ENCODE measurements at places on chromosomes 2 and 18.

GRCh38 chr2:48874282-48874681 is 118.8 kb upstream of the LHCGR start:
- no peak for DNase-seq

DNA sequence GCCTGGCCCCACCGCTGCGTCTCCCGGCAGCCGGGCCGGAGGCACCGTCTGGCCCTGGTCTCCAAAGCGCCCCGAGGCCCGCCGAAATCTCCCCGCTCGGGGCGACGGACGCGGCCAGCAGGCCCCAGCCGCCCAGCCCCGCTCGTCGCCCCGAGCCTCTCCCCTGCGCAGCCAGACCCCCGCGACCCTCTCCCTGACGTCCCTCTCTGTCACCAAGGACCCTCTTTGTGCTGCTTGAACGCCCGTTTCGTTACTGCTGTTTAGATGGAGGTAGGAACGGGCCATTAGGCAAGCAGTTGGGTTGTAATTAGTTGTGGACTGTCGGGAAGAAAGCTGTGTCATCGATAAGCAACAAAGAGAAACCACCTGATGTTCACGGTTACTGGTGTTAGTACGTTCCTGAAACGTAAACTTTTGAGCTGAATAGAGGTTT is 686 bp downstream of the UBXN4 start:
- DNase-seq: peak; percentile 64

GRCh38 chr2:134718023-134718816 is 580 bp downstream of the TMEM163 start:
- DNase-seq: peak; percentile 62

GRCh38 chr18:64419156-64419555 is 270.3 kb upstream of the LINC00305 start:
- no peak for DNase-seq

DNA sequence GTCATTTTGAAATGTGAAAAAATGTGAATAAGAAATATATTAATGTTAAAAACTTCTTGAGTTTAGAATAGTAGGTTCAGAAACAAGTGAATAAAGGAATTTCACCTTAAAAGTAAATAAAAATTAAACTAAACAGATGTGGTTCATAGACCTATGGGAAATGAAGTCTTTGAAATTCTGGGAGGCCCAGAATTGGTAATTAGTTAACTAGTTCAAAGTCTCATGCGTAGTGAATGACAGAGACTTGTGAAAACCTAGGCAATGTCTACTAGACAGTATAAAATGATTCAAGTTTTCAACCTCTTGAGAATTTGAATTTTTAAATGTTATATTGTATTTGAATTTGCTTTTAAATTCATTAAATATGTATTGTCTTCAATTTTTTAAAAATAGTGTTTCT is 32.6 kb upstream of the AAK1 start:
- no peak for DNase-seq

DNA sequence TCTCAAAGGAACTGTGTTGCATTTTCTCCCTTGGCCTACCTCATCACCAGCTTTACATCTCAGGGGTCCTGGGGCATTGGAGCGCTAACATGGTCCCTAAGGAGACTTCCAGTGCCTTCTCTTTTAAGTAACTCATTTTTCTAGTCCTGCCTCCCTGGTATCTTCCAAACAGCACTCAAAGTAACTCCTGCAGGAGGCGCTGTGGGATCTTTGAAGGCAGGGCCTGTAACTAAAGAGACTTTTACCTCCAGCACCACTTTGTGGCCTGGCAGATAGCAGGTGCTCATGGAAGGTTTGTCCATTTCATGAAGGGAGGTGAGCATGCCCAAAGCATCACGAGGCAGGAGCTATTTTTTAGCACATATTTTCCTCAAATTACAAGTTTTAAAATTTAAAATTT is 411.0 kb upstream of the GYPC start:
- DNase-seq: peak; percentile 66

- DNase-seq: peak; percentile 84
These were observed 36.4 kb downstream of the STK39 start for GRCh38 chr2:168210895-168211570.

- DNase-seq: no peak
These were observed 434.2 kb downstream of the MEIS1 start for GRCh38 chr2:66869076-66869475.

DNA sequence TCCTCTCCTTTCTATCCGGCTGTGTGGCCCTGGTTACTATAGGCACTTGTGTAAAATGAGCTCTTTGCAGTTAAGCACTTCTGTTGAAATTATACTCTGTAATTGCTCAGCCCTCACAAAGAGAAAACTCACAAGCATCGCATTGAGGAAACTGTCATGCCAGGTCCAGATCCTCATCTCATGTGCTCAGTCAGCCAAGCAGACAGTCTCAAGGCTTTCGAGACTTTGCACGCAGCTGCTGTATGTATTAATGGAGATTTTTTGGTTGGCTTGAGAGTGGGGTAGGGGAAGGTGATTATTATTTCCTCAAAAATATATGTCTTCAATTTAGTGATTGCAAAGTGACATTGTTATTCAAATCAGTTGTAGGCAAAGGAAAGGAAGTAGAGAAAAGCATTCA is 33.0 kb upstream of the PHLPP1 start:
- DNase-seq: no peak

DNA sequence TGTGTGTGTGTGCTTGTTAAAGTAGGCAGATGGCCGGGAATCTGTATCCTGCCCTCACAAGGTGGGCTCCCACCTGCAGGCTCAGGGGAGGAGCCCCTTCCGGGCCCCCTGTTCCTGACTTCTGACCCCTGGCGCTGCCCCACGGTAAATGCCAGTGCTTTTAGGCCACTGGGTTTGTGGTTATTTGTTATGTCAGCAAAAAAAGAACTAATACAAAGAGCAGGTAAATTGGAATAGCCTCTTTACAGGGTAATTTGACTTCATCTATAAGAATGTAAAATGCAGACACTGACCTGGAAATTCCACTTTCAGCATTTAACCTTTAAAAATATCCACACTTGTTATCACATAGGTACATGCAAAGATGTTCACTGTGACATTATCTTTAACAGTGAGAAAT is 44.2 kb downstream of the RTP5 start:
- DNase-seq: no peak

DNA sequence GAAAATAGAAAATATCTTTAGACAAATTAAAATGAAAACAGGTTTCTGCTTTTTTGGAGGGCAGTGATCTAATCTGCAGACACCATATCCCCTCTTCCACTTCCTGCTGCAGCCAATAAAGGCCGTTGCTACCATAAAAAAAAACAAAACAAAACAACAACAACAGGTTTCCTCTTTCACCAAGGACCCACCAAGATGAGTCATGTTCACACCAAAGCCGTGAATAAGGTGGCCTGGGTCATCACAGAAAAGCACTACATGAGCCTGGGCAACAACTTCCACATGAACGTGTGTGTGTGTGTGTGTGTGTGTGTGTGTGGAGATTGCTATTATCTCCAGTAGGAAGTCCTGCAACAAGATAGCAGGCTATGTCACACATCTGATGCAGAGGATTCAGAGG is 24.8 kb upstream of the TFCP2L1 start:
- DNase-seq: peak; percentile 73

DNA sequence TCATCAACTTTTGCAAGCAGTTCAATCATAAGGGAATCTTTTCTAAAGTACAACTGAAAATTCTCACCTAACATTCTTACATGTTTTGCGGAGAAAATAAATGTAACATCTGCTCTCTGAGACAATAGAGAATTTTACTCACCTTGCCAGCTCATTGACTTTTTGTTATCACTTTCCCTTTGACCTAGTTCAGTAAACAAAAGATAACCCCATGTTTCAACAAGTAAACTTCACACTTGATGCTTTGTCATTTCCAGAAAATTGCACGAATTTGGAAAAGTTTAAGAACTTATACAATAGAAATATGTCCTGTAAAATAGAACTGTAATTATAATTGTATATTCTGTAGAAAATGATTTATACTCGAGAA is 1110.0 kb upstream of the ACVR2A start:
- DNase-seq: no peak

- no peak for DNase-seq
These were observed 100.7 kb downstream of the NUP35 start for GRCh38 chr2:183224948-183225347.

GRCh38 chr2:184730288-184730687 is 132.0 kb downstream of the ZNF804A start:
- no peak for DNase-seq

DNA sequence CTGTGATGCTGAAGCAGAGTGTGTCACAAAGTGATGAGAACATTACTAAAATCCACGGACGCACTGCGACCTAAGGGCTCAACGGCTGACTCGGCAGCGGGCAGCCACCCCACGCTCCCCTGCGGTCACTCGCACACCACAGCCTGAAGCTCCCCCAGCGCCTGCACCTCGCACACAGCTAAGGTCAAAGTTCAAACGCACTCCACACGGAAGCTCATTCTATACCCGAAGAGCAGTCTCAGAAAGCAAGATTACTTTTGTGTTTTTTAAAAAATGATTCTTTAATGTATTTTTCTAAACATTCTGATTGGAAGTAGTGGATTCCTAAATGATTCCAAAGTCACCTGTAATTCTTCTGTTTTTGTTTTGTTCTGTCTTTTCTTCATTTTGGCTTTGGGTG is 21.7 kb downstream of the ASPRV1 start:
- DNase-seq: no peak

DNA sequence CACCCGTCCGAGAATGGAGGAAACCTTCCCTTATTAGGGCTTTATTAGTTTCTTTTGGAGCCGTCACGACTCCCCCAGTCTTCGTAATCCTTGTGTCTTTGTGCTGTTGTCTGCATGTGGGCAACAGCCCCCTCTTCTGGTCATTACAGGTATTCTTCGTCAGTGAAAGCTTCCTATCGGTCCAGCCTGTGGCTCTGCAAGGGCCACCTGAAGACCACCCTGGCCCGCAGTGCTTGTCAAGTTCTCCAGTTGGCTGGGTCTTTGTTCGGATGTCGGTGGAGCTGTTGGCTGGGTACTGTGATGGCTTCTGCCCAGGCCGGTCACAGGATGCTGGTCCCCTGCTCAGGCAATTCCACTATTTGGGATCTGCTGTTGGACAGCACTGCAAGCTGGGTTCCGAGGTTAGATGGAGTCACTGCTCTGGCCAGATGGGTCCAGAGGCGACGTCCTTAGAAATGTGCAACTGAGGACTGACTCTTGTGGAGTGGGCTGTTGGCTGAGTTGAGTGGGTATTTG is 19.2 kb downstream of the E2F6 start:
- DNase-seq: peak; percentile 43

DNA sequence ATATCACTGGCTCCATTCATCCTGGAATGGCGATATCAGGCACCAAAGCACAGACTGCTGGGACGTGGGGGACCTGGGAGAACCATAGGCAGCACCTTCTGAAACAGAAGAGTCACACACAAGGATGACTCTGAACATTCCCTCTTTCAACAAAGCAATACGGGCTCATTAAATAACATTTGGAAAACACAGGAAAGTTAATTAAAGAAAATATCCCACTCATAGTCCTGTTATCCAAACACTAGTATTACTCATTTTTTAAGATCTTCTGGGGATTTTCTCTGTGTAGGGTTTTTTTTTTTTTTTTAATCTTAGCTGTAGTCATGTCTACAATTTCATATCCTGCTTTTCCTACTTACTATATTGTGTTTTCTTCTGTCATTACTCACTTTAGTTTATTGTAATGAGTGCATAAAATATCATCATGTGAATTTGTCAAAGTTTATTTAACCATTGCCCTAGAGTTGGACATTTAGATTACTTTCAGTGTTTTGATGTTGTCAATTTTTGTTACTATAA is 70.0 kb upstream of the SP3 start:
- no peak for DNase-seq

- no peak for DNase-seq
These were observed 11.4 kb upstream of the PER2 start for GRCh38 chr2:238299803-238300202.

GRCh38 chr2:118078734-118079133 is 9.5 kb upstream of the INSIG2 start:
- DNase-seq: no peak
